ENCODE measurements at places on chromosomes 12 and 14.
A peak's percentile ranks its signal among the peaks of the same experiment; 100 is the strongest.

GRCh38 chr14:23602181-23603095, 23.8 kb upstream of the JPH4 start:
- no peak for DNase-seq

- DNase-seq: no peak
These were observed 6.8 kb downstream of the SLC25A47 start for GRCh38 chr14:100330007-100330344.

GRCh38 chr12:54463034-54463433, 10.4 kb downstream of the GTSF1 start:
- DNase-seq: no peak

DNA sequence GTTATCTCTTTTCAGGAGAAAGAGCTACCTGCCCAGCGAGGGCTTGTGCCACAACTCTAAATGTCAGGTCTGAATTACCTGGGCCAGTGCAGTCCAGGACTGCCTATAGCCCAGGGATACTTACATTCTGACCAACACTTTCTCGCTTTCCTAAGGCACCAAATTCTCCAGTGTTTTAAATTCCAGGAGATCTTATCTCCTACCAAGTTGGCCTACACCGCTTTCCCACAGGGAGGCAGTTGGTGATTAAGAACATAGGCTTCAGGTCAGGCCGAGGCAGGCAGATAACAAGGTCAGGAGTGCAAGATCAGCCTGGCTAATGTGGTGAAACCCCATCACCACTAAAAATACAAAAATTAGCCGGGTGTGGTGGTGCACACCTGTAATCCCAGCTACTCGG, 41.1 kb downstream of the RPS29 start:
- no peak for DNase-seq

- DNase-seq: no peak
These were observed 181.6 kb upstream of the FOXN3 start for GRCh38 chr14:89598548-89599186.

- no peak for DNase-seq
These were observed 1.9 kb downstream of the SRGAP1 start for GRCh38 chr12:63846238-63846967.

DNA sequence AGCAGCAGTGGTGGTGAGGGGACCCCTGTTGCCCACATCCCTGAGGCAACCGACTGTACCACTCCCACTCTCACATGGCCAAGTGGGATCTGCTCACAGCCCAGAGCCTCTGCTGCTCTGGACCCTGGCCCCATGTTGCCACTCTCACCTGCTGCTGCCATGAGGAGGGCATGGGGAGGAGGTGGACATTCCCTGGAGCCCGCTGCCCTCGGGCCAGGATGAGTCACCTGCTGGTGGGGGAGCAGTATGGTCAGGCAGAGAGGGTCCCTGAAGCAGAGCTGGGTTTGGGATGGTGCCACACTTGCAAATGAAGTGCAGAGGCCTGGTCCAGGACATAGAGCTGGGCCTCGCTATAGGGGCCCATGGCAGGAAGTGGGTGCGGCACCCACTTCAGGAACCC, 26.1 kb downstream of the SDR9C7 start:
- no peak for DNase-seq

GRCh38 chr12:16349131-16349460, 1.7 kb downstream of the MGST1 start:
- DNase-seq: no peak

DNA sequence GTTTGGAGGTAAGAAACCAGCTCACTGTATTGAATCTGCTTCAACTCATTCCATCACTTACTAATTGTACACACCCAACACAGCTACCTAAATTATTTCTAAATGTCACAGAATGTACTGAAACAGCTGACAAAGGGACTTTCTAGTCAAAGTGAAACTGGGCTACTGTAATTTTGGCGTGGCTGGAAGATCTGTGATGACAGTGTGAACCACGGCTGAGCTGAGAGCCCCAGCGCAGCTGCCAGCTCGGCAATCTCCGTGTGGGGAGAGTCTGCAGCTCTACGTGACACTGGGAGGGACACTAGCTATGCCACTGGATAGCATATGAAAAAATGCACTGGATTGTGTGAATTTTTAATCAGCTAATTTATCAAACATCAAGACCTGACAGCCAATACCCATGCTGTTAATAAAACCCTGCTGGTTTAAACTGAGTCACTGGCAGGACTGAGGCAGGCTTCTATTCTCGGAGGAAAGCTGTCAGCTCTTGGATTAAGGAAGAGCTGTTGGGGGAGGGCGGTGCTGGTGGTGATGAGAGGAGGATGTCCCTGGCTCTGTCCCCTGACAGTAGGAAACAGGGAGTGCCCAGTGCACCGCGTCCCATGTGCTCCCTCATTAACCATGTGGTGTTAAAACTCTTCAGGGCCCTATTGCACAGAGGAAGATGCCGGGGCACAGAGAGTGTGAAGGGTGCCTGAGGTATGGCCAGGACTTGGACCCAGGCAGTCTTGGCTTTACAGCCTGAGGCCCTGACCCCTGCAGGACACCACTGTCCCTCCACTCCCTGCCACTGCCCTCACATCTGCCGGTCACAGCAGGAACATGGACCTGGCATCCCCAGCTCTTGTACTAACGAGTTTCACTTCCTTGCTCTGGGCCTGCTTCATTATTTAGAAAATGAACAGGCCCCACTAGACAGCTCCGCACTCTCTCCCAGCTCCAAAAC, 13.3 kb downstream of the SLC15A4 start:
- no peak for DNase-seq

DNA sequence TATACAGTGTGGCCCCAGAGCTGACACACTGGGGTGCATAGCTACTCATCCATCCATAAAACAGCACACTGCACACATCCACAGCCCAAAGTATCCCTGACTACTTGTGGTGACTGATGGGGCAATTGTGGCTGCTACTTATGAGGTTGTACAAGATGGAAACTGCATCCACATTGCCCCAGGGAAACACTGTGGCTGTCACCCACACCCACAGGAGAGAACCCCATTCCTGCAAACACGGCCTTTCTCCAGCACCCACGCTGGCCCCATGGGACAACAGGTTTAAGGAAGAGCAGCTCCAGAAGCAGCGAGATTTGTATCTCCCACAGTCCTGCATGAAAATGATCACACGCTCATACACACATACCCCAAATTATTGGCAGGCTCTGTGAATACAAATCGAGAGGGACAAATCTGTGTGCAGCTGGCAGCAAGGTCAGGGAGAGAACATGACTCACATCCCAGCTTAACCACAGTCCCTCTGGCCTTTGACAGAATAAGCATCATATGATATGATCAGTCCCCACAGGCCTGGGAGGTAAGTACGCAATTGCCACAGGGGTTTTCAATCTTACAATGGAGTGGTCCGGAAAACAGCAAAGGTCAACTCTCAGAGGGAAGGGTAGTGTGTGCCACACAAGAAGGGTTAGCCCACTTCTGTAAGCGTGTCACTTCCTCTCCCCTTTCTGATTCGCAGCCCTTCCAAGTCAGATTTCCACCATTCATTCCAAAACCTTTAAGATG, 61.9 kb downstream of the ESR2 start:
- no peak for DNase-seq

DNA sequence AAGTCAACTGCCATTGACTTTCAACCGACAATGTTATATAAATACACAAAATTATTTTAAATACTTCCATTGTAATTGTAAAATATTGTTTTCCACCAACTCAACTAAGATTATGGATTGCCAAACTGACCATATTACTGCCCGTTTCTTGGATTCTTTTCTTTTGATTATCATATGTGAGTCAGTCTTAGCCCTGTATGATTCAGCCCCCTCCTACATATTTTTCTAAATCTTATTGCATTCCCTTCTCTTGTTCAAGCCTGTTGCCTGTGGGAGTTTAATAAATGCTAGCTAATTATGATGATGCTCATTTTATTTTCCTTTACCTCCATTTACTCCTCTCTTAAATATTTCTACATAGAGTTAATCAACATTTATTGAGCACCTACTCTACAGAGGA, 6.8 kb downstream of the RASSF9 start:
- no peak for DNase-seq

GRCh38 chr12:122021193-122021821, 377 bp upstream of the BCL7A start:
- no peak for DNase-seq

- DNase-seq: no peak
These were observed 59.0 kb upstream of the RERGL start for GRCh38 chr12:18148961-18149360.

- peak; percentile 71 for DNase-seq
These were observed at the start of gene BATF for GRCh38 chr14:75522224-75522982. Gene BATF (plus strand): TSS chr14:75522469. CDS start chr14:75522683, 214 bp downstream.

- DNase-seq: no peak
These were observed 219.7 kb downstream of the TMEM121 start for GRCh38 chr14:105746124-105746514.

GRCh38 chr14:89351516-89352404, 65.3 kb downstream of the FOXN3 start:
- no peak for DNase-seq

GRCh38 chr14:76097547-76097946, 54.2 kb upstream of the GPATCH2L start:
- DNase-seq: no peak

GRCh38 chr14:104864267-104865080, 594 bp upstream of the CEP170B start:
- no peak for DNase-seq

DNA sequence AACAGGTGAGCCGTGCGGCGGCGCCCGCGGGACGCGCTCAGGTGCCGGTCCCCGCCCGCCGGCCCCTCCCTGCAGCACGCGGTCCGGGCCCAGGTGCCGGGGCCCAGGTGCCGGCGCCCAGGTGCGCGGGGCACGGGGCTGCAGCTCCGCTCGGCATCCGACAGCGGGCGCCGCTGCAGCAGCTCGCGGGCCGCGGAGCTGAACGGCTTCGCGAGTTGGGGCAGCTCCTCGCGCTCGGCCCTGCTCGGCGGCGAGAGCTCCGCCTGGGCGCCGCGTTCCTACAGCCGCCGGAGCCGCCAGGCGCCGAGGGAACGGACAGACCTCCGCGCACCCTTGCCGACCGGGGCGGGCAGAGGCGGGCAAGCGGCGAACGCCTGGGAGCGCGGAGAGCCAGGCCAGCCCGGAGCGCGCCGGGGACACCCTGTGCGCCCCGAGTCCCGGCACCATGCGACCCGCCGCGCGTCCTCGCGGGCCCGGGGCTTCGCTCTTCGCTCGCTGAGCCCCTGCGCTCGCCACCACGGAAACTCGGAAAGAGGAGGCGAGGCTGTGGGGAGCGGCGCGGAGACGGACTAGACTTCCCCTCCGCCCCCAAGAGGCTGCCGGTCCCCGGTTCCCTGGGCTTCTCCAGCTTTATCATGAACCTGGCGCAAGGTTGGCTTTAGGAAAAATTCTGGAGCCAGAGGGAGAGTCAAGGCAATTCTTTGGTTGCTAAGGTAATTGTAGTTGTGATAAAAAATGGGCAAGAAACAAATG, at the start of gene RGS6:
Gene RGS6, plus strand, starts transcription at position 201 of the 753 bp plus-strand sequence.
- no peak for DNase-seq

GRCh38 chr12:124030510-124030909, 57.5 kb downstream of the ZNF664 start:
- no peak for DNase-seq

DNA sequence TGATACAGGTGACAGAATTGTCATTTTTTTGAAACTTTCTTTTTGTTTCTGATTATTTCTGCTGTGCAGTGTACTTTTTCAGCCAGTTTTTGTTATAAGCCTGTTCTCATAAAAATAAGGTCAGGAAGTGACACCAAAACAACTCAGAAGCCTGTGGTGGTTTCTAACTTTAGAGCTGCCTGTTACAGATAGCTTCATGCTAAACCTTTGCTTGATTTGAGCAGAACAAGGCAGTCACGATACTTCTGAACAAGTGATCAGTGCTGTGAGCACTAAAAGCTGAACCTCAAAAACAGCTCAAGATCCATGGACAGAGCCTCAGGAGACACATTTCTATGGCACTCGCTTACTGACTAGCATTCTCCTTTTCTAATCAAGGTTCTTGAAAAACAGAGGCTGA, 82.0 kb downstream of the PRKCH start:
- no peak for DNase-seq

DNA sequence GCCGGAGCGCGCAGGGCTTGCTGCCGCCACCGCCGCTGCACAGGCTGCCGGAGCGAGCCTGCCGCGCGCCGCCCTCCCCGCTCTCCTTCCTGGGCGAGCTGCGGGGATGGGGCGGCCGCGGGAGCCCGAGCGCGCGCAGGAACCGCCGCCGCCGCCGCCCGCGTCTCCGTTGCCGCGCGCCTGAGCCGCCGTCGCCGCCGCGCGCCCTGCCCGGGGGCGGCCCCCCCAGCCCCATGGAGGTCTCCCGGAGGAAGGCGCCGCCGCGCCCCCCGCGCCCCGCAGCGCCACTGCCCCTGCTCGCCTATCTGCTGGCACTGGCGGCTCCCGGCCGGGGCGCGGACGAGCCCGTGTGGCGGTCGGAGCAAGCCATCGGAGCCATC, 352 bp downstream of the PLXNC1 start:
- DNase-seq: no peak

- DNase-seq: no peak
These were observed 1.5 kb downstream of the AQP6 start for GRCh38 chr12:49974231-49974675.

- DNase-seq: no peak
These were observed 18.6 kb downstream of the GPRC5A start for GRCh38 chr12:12909995-12910420.

GRCh38 chr12:18849761-18850160, 111.8 kb downstream of the CAPZA3 start:
- DNase-seq: no peak

DNA sequence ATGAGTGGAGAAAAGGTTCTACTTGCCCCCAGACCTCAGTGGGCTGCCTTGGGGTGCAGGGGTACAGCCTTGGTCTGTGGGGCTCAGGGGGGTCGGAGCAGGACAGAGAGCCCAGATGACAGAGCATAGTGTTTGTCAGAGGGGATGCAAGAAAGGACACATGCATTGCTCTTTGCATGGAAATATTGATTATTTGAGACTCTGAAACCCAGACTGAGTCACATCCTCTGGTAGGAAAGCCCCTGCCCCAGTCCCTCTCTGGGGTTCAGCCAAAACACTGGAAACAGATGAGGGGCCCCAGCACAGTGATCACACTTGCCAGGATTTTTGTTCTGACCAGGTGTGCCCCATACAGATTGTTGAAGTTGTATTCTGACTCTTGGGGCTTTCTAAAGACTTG, 1094.4 kb downstream of the BCL11B start:
- peak; percentile 51 for DNase-seq

DNA sequence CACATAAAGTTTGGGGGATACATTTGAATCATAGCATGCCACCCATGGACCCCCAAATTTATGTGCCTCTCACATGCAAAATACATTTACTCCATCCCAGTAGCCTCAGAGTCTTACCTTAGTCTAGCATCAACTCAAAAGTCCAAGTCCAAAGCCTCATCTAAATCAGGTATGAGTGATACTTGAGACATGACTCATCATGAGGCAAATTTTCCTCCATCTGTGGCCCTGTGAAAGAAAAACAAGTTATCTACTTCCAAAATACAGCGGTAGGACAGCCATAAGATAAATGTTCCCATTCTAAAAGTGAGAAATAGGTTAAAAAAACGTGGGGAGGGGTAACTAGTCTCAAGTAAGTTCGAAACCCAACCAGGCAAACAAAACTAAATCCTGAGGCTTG, 444.2 kb downstream of the SNAPC1 start:
- no peak for DNase-seq

DNA sequence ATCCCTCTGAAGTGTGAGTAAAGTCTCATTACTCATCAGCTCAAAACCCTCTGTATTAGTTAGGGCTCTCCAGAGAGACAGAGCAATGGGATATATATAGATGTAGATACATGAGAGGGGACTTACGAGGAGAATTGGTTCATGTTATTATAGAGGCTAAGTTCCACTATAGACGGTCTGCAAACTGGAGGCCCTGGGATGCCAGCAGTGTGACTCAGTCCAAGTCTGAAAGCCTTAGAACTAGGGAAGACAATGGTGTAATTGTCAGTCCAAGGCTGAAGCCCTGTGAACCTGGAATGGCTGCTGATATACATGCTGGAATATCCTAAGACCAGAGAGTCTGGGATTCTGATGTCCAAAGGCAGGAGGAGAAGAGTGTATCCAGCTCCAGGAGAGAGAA, 57.3 kb upstream of the CEP83 start:
- no peak for DNase-seq
